Activated CD4-positive, alpha-beta memory T cell treated with anti-CD3 and anti-CD28 coated beads for 36 hours (primary cell): ENCODE measurements at places on chromosomes 6 and 20. TPM values are rescaled to one million over a fixed set of nuclear protein-coding genes. Genes with fewer than 3 reads are reported as not detected.

DNA sequence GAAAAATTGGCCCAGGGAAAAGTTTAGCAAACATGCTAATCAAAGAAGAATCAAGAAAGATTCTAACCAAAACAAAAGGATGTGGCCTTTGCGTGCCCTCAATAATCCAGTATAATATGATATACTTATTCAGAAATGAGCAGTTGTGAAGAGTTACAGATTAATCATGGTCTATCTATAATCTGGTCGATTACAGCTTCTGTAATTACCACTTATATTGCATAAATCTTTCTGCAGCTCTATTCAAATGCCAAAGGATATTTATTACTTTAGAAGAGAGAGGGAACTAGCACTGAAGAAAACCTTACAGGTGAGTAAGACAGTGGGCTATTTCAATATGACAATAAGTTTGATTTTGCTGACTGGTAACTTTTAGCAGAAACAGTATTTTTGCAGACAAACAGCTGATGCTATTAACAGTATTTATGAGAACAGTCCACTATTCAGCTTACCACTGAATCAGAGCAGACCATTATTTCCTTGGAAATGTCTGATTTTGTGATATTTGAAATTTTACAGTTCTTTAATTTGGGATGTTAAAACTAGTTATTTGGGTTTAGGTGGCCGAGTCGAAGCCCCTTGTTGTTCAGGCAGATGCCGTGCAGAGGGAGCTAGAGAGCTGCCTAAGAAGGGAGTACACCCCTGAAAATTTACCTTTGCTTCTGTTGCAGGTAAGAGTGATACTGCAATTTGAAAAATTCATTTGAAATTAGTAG lies 92.2 kb downstream of the CEP57L1 start:
- no peak overlapping the region for H3K4me3 ChIP-seq
- peaks cover 15% of the 10 kb centered on the region for H3K36me3 ChIP-seq
- peaks cover 19% of the 10 kb centered on the region for H3K27me3 ChIP-seq
- peaks cover 2% of the 10 kb centered on the region for H3K4me1 ChIP-seq

DNA sequence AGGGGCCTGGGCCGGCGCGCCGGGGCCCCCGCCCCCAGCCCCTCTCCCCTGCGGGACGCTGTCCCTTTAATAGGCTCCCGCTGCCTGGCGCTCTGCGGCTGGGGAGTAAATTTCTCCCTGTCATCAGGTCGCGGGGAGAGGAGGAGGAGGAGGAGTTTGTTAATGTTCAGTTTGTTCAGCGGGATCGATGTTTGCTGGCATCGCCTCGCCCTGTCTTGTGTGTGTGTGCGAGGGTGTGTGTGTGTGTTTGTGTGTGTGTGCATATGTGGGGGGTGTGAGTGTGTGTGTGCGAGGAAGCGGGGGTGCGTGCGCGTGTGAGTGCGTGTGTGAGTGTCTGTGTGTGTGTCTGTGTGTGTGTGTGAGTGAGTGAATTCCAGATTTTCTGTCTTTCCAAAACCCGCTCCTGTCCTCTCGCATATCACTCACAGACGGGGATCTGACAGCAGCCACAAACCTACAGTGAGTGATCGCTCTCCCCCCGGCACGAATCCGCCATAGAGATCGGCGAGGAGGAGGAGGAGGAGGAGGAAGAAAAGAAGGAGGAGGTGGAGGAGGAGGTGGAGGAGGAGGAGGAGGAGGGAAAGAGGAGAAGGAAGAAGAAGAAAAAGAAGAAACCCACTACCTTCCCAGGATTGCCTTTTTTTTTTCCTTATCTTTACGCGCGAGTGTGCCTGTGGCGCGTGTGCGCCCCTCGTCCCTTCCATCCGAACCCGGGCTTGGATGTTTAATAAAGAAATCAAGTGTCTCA lies at the start of gene TSHZ2:
TSS of gene TSHZ2 (plus strand) at position 169 of the 748 bp plus-strand sequence. CDS start 936 bp downstream, outside the sequence.
- H3K36me3 ChIP-seq: peaks cover 18% of the 10 kb centered on the region
- peak; percentile 74 for DNase-seq
- H3K4me1 ChIP-seq: peaks cover 30% of the 10 kb centered on the region
- peak within 1 kb of the TSS; percentile 95 for H3K27ac ChIP-seq
- H3K4me3 ChIP-seq: peak within 1 kb of the TSS; percentile 87

- DNase-seq: peak; percentile 9
- no peak overlapping the region for H3K4me3 ChIP-seq
- H3K27me3 ChIP-seq: no peaks in the 10 kb centered on the region
- H3K4me1 ChIP-seq: peaks cover 11% of the 10 kb centered on the region
- no peak overlapping the region for H3K27ac ChIP-seq
Observed at GRCh38 chr6:80280262-80281010, 174.0 kb downstream of the BCKDHB start.

DNA sequence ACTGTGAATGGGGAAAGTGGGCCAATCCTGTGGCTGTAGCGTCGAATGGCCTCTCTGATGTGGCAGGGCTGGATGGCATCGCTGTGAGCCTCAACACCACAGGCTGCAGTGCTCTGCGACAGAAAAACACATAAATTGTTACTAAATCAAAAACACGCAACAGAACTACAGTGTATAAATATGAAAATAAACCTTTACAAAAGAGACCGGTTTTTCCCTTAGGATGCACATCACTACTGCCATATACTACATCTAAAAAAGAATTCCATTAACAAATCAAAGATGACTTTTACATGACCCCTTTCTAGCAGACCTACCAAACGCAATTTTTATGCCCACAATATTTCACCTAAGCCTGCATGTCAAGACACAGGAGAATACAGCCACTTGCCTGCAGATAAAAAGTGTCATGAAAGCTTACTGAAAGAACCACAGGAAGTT lies 395.5 kb upstream of the RUNX2 start:
- peaks cover 6% of the 10 kb centered on the region for H3K36me3 ChIP-seq
- peaks cover 41% of the 10 kb centered on the region for H3K4me1 ChIP-seq
- peak overlapping the region; percentile 88 for H3K27ac ChIP-seq
- peak overlapping the region; percentile 80 for H3K4me3 ChIP-seq

- no peak overlapping the region for H3K27ac ChIP-seq
- H3K36me3 ChIP-seq: no peaks in the 10 kb centered on the region
- no peak for DNase-seq
- H3K4me1 ChIP-seq: no peaks in the 10 kb centered on the region
Observed at GRCh38 chr6:79813143-79813850, 134.1 kb downstream of the ELOVL4 start.

- no peak for DNase-seq
- no peak overlapping the region for H3K27ac ChIP-seq
- no peaks in the 10 kb centered on the region for H3K4me1 ChIP-seq
Observed at GRCh38 chr6:13094781-13095425, 233.4 kb downstream of the TBC1D7 start.

DNA sequence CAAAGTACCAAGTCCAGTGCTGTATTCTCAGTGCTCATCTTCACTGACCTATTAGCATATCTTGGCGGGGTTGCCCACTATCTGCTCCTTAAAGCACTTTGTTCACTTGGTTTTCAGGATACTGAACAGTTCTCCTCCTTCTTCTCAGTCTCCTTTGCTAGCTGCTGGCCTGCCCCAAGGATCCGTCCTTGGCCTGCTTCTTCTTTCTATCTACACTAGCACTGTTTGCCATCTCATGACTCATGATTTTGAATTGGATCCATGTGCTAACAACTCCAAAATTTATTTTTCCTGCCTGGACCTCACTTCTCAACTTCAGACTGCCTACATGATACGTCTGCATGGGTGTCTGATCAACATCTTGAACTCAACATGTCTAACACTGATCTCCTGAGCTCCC lies 15.5 kb downstream of the TPD52L1 start:
- no peaks in the 10 kb centered on the region for H3K36me3 ChIP-seq
- H3K27ac ChIP-seq: no peak overlapping the region
- H3K4me3 ChIP-seq: no peak overlapping the region
- H3K27me3 ChIP-seq: peaks cover 12% of the 10 kb centered on the region

- no peaks in the 10 kb centered on the region for H3K4me1 ChIP-seq
- no peaks in the 10 kb centered on the region for H3K36me3 ChIP-seq
- H3K27ac ChIP-seq: no peak overlapping the region
- H3K4me3 ChIP-seq: no peak overlapping the region
- no peaks in the 10 kb centered on the region for H3K27me3 ChIP-seq
- DNase-seq: no peak
Observed at GRCh38 chr20:39627765-39628164, 665.6 kb downstream of the DHX35 start.

DNA sequence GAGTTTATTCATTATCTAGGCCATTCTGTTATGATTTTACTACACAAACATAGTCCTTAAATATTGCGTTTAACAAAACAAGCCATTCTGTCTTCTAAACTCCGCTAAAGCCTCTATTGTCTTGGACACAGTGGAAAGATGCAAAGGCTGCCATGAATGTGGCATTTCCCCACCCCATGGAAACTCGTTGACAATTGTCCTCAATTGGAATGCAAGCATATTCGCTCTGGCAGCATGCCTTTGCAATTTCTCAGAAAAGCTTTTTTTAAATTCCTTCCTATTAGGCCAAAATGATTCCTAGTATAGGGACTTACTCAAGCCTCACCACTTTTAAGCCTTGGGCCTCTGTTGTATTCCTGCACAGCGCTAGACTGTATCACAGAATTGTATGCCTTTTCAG lies 22.8 kb downstream of the OR2A4 start:
- DNase-seq: no peak
- H3K27me3 ChIP-seq: no peaks in the 10 kb centered on the region
- H3K36me3 ChIP-seq: no peaks in the 10 kb centered on the region
- H3K27ac ChIP-seq: no peak overlapping the region
- H3K4me1 ChIP-seq: no peaks in the 10 kb centered on the region

The POU5F1 gene
- total RNA-seq: 0.52 TPM

The BCAS4 gene
- total RNA-seq: 11.0 TPM

The SPAG4 gene
- total RNA-seq: 9.4 TPM
